Fibroblast of lung (primary cell): ENCODE measurements at places on chromosomes 2 and 18. TPM values are rescaled to one million over a fixed set of nuclear protein-coding genes. Genes with fewer than 3 reads are reported as not detected.

Gene RTP5
- total RNA-seq, result not detected in 2 replicates

Gene LHCGR
- total RNA-seq, result not detected in 2 replicates

Gene GPR45
- total RNA-seq, result not detected in 2 replicates

Gene IL36A
- not detected in 2 replicates for total RNA-seq

Gene HOXD12
- not detected in 2 replicates for total RNA-seq

Gene EEF1B2
- 439 and 578 TPM in 2 replicates for total RNA-seq

Gene FLACC1
- total RNA-seq, result 1.0 and 1.3 TPM in 2 replicates

Gene SNRNP200
- total RNA-seq, result 39.8 and 49.4 TPM in 2 replicates

Gene SCTR
- not detected in 2 replicates for total RNA-seq

Gene CFAP210
- total RNA-seq, result not detected in 2 replicates

Gene VSNL1
- 1.2 and 1.3 TPM in 2 replicates for total RNA-seq

Gene FRZB
- total RNA-seq, result 2.0 and 5.6 TPM in 2 replicates

Gene AQP12B
- not detected in 2 replicates for total RNA-seq

Gene GAD1
- total RNA-seq, result 0.26 and 0.33 TPM in 2 replicates

Gene FMNL2
- 25.4 and 30.2 TPM in 2 replicates for total RNA-seq

Gene CKAP2L
- total RNA-seq, result 0.26 and 3.0 TPM in 2 replicates

DNA sequence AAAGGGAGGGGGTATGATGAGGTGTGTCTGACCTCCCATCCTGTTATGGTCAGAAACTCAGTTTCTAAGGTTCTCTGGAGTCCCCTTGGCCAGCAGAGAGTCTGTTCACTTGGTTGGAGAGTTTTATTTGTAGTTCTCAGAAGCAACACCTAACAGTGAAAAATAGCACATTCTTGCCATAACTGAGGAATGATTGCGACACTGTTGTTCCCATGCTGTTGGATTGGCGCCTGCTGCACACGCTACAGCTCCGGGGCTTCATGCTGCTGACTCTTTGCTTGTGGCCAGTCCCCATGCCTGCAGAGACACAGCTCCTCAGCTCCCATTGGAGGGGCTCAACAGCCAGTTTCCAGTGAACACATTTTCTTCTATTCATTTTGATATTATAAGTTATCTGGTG, 42.1 kb downstream of the TPGS2 start:
- peak; percentile 84 for DNase-seq

GRCh38 chr2:127011231-127011661, 95.7 kb downstream of the BIN1 start:
- DNase-seq, result no peak

GRCh38 chr2:199303728-199304177, 154.0 kb downstream of the SATB2 start:
- DNase-seq, result peak; percentile 100

DNA sequence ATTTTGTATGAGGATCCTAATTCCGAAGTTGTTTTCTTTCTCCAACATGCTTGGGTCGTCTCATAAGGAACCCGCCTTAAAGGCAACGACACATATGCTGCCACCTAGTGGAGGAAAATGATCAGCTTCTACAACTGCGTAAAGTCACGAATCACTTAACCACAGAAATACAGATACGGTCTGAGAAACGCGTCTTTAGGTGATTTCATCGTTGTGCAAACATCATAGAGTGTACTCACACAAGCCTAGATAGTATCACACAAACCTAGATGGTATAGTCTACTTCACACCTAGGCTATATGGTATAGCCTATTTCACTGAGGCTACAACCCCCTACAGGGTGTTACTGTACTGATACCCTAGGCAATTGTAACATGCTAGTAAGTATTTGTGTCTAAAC, 13.1 kb downstream of the GNLY start:
- peak; percentile 95 for DNase-seq

- no peak for DNase-seq
Observed at GRCh38 chr2:230318190-230319121, 8.5 kb upstream of the SP140L start.

DNA sequence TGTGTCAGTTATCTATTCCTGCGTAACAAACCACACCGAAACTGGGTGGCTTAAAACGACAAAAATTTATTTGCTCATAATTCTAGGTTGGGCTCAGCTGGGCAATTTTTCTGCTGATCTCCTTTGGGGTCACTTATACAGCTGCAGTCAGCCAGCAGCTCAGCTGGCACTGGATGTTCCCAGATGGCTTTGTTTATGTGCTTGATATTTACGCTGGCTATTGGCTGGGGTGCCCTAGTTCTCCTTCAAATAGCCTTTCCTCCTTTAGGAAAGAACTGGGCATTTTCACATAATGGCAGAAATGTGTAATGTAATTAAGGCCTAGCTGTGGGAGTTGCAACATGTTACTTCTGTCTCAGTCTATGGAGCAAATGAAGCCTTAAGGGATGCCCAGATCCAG, 142.2 kb downstream of the B3GNT2 start:
- no peak for DNase-seq

DNA sequence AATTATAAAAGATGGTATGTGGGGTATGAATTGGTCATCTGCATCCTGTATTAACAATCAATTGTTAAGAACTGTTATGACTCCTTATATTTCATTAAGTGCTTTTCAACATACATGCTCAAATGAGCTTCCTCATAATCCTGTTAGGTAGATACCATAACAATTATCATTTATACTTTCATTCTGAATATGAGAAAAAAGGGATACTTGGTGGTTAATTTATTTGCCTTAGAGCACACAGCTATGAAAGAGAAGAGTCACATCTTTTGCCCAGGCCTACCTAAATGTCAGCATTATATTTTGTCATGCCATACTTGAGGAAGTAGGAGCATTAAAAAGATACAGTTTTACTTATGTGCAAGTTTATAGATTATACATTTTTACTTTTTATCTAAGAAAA, 169.6 kb downstream of the TCF4 start:
- no peak for DNase-seq

DNA sequence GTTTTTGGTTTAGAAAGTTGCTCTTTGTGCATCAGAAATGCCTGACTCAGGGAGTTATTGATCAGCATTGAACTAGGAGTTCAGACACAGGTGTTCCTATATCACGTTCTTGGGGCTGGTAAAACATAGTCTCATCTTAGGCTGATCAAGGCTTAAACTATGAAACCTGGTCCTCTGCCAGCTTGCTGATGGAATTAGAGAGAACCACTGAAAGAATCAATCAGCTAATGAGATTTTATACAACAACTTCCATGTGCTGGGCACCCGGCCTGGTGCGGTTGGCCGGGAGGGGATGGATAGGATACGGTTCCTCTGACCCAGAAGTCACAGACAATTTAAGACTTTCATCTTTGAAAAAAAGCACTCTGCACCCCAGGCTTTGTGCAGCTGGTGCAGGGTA, 164.9 kb downstream of the RDH14 start:
- DNase-seq, result no peak

DNA sequence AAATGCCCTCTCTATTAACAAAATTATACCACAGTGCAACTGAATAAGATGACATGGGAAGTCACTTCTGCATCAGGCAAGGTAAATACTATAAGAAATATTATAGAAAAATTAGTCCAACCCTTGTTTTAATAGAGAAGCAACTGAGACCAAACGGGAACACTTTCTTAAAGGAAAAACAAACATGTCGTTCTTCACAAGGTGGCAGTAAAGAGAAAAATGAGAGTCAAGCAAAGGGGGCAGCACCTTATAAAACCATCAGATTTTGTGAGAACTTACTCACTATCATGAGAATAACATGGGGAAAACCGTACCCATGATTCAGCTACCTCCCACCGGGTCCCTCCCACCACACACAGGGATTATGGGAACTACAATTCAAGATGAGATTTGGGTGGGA, 481.7 kb upstream of the CRIM1 start:
- no peak for DNase-seq

DNA sequence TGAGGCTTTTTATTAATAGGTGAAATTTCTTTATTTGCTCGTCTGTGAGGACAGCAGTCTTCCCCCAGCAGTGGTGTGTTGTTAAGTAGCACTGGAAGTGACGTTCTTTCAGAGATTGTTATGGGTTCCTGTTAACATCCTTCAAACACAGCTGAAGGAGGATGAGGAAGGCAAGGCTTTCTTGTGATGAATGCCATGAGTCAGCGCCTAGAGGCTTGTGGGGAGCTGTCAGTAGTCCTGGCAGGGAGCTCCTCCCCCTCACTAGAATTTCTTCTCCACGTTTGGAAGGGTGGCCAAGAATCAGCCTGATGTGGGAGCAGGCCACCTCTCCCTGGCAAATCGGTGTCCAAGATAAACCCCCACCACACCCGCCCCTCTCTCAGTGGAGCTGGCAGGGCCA, 113.2 kb downstream of the ARHGEF4 start:
- DNase-seq, result no peak

DNA sequence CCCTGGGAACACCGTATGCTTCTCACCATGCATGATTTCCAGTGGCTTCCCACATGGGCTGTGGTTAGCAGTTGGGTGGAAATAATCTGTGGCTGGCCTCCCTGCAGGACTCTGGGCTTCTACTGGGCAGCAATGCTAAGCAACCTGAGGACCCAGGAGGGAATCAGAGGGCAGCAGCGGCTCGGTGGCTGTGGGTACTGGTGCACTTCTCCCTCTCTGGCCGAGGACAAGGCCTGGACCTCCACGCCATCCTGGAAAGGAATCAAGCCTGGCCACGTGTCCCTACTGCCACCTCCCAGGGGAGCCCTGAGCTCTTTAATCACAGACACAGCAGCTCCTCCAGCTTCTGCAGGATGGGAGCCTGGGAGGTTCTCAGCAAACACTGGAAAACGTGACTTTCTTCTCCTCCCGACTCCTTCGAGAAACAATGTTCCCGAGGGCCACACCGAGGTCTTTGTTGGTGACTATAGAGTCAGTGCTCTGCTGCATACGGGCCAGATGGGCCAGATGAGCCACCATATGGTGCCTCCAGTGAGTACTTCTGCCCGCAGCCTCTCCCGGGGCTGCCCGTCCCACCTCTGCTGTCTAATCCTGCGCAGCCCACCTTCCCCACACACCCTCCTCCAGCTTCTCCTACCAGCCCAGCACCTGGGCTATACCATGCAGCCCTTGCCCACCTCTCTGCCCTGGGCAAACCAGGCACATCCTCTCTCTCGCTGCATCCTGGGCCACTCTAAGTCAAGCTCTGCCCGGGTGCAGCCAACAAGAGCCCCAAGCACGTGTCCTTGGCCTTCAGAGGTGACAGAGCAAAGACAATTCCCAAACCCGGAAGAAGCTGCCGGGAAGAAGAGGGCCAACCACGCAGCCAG, 42.8 kb upstream of the OTOS start:
- DNase-seq, result no peak

DNA sequence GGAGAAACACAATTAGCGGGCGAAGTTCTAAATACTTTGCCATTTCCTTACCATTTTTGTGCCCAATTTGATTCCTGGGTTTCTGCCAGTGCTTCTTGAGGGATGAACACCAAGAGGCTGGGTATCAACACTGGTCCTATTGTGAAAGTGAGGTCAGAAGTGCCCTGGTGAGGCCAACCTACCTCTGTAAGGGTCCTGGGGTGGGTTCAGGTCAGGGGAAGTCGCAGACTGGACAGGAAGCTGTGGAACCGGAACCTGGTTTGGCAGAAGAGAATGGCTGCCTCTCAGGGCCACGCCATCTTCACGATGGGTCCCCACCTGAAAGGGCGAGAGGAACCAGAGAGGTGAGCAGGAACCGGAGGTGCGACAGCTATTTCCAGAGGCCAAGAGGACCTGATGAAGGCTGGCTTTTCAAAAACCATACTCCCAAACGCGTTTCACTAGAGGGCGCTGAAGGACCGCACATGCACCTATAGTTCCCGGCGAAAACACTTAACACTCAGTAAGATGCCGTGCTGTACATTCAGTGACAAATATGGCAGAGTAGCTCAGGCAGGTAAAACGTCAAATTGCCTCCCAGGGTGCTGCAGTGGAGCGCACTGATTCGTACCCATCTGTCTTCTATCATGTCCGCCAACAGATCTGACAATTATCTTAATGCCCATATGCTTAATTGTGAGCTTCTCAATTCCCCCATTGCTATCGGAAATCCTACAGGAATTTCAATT, 275.3 kb upstream of the CCDC68 start:
- DNase-seq, result peak; percentile 71

DNA sequence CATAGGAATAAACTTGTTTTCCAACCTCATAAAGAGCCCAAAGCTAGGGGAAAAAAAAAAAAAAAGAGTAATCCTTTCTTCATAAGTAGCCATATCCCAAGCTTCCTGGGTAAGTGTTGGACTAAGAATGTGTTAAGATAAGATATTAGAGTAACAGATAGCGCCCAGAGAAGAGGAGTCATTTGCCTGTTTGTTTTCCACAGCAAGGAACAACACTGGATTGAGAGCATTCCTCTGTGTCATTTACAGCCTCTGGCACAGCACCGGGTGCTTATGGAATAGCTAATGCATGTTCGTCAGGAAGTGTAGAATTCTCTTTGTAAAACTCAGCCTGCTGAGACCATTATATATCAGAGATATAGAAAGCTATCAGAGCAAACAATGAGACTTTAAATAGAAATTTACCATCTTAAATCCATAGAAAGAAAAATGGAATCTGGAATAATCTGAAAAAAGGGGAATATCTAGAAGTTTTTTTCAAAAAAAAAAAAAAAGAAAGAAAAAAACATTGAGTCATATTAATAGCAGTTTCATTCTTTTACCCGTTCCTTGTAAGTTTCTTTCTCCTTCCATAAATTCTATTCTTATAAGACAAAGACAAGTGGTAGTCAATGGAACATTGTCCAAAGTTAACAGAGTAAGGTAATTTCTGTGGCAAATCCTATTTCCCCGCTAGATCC, 37.6 kb downstream of the LRP2 start:
- no peak for DNase-seq

DNA sequence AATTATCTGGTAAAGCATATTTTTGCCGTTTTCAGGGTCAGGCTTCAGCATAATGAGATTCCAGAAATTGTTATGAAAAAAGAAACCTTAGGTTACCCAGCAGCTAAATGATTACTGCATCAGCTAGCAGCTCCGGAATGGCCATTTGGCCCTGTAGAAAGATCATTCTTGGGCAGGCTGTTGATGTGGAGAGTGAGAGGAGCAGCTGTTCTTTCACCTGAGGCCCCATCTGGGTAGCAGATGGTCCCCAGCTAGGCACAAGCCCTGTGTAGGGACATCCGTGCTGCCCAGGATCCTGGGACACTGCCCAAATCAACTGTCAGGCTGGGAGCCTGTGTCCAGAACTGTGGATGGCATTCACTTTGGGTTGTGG, 61.8 kb downstream of the NEDD4L start:
- DNase-seq, result no peak

GRCh38 chr2:23940718-23941620, 706 bp downstream of the UBXN2A start:
- DNase-seq, result peak; percentile 54

DNA sequence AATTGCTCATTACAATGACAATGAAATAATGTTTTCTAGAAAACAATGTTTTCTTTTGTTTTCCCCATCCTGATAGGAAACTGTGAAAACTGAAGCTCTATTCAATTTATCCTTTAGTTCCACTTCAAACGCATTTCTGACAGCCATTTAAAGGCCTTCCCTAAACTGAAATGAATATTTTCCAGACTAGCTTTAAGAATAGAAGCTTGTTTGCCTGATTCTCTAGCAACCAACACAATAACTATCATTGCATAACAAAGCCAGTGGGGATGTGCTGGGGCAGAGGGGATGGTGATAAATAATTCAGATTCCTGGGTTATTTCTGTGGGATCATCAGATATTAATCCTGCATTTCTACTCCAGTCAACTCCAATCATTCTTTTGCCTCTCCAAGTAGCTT, 427.1 kb downstream of the RND3 start:
- no peak for DNase-seq

- no peak for DNase-seq
Observed at GRCh38 chr2:115520727-115521126, 1078.3 kb downstream of the DPP10 start.
